Stimulated activated naive CD4-positive, alpha-beta T cell treated with Interleukin-2 at 50 U/mL for 16 hours (primary cell): ENCODE measurements at places on chromosomes 4 and X.

DNA sequence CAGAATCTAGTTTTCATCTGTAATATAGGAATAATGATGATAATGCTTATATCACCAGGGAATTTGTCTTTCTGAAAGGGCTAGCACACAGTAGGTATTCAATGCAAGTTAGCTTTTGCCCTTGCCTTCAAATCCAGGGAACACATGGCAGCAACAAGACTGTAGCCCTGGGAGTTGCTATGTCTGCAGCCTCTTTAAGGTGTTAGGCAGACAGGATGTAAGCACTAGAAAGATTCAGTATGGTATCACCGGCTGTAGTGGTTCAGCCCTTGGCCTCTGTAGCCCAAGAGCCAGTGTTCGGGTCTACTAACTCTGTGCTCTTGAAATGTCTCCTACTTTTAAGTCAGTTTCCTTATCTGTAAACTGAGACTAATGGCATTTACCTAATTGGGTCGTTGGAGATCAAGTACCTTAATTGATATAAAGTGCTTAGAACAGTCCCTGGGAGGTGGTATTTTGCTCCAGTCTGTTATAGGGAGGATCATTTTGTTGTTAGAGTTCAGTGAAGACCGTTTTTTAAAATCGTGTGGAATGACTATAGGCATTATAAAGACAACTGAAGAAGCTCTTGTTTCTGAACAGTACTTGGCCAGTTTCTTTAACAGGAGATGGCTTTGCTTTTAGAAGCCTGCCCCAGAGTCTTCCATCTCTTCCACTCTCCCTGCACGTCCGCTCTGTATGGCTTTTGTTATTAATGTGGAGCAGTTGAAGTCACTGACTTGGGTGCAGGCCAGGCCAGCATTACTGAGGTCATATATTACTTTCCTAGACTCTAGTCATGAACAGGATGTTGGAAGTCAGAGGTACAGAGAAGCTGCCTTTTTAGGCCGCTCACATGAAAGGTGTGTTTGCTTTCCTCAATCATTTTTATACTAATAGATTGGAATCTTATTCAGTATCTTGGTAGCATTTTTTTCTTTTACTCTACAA, 44.8 kb downstream of the GAB1 start:
- DNase-seq: no peak

- no peak for DNase-seq
These were observed 3.2 kb downstream of the THAP9 start for GRCh38 chr4:82903737-82904136.

DNA sequence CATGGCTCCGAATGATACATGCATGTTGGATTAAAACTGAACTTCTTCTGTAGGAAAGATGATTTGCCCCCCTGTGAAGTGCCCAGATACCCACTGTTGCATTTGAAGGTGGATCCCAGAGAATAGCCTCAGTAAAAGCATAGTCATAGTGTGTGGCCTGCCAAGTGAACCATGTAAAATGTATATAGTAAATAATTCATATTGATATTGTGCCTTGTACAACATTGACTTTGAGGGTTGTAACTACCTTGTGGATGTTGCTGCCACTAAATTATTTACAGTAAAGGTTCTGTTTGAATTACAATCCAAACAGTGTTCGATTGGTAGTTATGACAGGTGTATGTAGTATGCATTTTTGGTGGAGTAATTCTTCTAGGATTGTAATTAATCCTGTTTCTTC, 19.2 kb downstream of the TMEM131L start:
- no peak for DNase-seq

GRCh38 chr4:142243255-142243654, 602.8 kb downstream of the INPP4B start:
- DNase-seq: no peak

DNA sequence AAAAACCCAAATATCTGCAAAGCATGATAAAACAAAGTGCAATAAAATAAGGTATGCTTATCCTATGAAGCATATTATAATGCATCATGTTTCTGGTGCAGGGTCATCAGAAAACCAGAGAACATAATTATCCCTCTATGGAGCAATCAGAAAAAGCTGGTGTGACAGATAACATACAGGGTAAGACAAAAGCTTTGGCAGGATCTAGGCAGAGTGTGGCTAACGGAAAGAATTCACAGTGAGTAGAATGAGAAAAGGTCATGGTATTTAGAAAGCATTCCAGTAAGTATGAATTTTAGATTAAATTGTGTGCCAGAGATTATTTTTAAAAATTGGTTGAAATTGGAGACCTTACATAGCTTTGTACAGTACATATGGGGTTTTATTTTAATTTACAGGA, 29.0 kb upstream of the UGT2B4 start:
- no peak for DNase-seq

DNA sequence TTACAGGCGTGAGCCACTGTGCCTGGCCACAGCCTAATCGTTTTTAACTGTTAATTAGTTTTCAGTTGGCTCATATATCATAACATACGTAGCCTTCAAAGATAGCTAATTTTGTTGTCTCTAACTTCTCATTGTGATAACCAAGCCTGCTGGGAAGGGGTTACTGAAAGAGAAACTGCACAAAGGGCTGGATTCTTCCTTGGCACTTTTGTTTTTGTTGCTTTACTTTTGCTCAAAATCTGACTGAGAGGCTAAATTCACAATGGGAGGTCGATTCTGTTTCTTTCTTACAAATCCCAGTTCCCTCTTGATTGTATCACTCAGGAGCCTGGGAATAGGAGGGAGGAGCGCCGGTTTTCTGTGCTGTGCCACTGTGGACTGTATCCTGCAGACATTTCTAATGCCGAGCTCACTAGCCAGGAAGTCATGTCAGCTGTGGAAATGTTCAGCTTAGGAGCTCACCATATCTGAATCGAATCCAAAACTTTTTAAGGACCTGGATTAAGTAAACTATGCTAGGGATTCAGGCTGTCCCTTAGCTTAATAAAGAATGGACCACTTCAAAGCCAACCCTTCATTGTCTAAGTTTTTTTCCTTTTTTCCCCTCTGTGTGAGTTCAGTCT, 120.5 kb upstream of the FAT1 start:
- no peak for DNase-seq

- no peak for DNase-seq
These were observed 50.6 kb upstream of the PDE5A start for GRCh38 chr4:119679251-119679650.

DNA sequence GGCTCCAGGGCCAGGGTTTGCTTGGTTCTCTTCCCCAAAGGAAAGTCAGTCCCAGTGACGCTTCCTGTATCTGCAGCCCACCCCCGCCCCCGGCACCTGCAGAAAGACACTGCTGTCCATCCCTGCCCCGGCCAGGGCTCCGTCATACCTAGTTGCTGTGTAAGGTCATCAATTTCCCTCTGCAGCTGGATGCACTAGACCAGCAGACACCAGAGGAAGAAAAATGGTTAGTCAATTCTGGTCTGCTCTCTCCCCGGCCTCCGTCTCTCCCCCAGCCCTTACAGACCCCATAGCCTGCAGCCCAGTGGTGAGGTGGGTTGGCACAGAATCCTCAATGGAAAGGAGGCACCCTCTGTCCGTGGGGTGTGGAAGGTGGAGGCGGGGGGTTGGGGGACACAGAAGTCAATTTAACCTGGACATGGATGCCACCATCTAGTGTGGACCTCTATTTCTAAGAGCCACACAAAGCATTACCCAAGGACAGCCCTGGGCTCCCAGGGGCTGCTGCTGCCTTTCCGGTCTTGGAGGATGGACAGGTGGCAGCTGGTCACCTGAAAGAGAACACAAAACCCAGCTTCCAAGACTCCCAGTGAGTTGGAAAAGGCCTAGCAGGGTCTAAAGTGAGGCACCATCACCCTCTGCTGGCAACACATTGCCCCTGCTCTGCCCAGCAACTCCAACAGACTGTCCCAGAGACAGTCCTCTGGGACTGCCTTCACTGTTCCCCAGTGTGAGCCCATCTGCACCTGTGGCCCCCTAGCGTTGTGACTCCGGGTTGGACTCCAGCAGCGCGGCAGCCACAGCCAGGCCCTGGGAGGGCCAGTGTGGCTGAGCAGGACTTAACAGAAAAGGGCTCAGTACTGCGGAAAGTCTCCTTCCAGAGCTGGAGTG, 40.2 kb upstream of the NHSL2 start:
- DNase-seq: no peak

DNA sequence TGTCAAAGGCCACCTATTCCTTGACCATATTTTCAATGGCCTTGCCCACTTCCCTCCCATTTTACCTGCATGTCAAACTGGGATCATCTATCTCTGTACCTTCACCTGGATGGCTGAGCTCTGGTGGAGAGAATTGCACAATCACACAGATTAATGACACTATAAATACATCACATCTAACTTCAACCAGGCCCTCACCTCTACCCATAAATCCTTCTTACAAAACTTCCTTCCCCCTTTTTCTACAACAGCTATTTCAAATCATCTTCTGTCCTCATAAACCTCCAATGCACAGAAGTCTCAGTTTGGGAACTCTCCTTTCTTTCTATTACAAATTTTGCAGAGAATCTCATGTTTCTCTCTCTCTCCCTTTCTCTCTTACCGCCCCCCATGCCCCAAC, 9.2 kb downstream of the PALLD start:
- DNase-seq: no peak

GRCh38 chr4:172874944-172875343, 293.7 kb upstream of the GALNT7 start:
- no peak for DNase-seq

- DNase-seq: no peak
These were observed 64.0 kb upstream of the STX18 start for GRCh38 chr4:4605849-4606248.

GRCh38 chr4:145736241-145736831, 56.4 kb downstream of the C4orf51 start:
- no peak for DNase-seq

DNA sequence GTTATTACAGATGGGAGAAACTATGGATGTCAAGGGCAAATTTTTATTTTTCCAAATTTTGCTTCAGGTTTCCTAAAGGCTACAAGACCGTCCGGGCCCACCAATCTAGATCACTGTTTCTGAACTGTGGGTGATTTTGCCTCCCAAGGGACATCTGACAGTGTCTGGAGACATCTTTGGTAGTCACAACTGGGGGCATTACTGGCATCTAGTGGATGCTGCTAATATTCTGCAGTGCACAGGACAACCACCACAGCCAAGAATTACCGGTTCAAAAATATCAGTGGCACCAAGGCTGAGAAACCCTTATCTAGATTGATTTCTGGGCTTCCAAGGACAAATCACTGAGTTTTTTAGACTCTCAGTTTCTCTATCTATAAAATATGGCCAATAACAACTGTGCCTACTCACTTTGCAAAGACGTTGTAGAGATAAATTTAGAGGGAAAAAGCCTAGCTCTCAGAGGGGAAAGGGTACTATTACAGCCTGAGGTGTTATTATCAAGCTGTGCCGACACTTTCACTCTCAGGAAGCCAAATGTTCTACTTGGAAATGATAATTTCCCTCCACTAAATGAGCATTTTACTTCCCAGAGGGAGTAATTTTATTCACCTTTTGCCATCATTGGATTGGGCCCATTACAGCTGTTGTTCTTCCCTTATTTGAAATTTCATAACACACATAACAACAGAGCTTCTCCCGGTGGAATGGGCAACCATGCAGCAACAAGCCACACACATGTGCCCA, 442.1 kb downstream of the CENPC start:
- DNase-seq: no peak

GRCh38 chr4:184568770-184569169, 80.5 kb downstream of the CASP3 start:
- no peak for DNase-seq

DNA sequence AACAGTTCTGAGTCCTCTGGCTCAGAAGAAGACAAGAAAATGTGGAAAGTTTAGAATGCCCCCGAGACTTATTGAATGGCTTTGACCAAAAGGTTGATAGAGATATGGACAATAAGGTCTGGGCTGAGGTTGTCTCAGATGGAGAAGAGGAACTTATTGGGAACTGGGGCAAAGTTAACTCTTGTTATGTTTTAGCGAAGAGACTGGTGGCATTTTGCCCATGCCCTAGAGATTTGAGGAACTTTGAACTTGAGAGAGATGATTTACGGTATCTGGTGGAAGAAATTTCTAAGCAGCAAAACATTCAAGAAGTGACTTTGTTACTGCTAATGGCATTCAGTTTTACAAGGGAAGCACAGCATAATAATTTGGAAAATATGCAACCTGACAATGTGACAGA, 1549.3 kb upstream of the ADGRL3 start:
- DNase-seq: no peak

GRCh38 chr4:156374069-156374468, 420.4 kb upstream of the CTSO start:
- DNase-seq: no peak

GRCh38 chrX:108000751-108001150, 18.6 kb upstream of the TEX13B start:
- DNase-seq: no peak

- DNase-seq: no peak
These were observed 140.7 kb downstream of the GATB start for GRCh38 chr4:151620066-151620465.

DNA sequence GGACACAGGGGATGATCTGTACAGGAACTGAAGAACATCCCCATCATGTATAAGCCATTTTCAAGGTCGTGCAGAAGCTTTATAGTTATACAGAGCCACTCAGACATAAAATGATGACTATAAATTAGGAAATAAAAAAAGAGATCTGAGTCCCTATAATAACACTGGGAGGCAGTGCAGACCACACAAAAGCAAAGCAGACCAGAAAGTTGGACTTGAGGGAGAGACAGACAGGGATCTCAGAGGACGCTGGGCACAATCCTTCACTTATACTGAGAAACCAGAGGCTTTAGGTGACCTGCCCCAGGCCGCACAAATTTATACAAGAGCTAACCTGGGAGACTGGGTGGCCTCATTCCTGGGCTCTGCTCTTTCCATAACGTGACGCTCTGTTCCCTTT, 70.5 kb downstream of the HADH start:
- DNase-seq: no peak

GRCh38 chr4:43071069-43071468, 178.6 kb downstream of the GRXCR1 start:
- DNase-seq: no peak

DNA sequence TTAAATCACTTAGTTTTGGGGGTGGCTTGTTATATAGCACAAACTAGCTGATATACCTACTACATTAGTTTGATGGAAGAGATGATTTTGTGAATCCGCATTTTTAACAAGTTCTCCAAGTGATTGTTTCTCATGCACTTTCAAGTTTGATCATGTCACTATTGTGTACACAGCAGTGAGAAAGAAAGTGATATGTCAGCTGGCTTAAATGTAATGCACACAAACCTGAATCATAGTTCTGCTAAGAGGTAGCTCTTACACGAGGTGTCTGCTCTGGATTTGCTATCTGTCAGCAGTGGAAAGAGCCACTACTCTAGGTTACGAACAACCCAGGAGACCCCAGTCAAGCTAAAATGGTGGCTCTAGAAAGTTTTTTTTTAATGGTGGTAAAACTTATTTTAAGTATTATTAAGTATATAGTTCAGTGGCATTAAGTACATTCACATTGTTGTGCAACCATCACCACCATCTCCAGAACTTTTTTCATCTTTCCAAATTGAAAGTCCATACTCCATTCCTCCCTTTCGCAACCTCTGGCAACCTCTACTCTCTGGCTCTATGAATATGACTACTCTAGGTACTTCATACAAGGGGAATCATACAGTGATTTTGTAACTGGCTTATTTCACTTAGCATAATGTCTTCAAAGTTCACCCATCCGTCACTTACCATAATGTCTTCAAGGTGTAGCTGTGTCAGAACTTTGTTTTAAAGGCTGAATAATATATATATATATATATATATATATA, 147.3 kb downstream of the HS6ST2 start:
- no peak for DNase-seq
